ENCODE measurements at places on chromosomes 1 and 21.
A peak's percentile ranks its signal among the peaks of the same experiment; 100 is the strongest.

DNA sequence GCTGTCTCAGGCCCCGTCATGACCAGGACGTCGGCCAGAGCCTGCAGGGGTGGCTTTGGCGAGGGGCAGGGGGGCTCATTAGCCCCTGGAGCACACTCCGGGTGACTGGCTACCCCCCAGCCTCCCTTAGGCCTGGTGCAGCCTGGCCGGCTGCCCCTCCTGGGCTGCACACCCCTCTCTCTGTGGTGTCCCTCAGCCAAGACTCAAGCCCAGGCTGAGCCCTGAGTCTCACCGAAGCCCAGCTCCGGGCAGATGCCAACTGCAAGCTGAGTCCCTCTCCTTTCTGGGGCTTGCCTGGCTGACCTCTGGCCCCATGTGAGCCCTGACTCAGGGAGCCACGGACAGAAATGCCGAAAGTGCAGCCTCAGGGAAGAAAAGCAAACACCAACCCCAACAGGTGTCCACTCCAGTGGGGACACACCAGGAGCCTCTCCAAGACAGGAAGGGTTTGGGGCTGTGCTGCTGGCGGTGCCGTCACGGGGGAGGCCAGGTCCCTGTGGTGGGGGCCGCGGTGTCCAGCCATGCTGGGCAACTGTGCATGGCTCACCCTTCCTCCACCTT lies 5.3 kb upstream of the IBA57 start:
- DNase-seq = no peak

DNA sequence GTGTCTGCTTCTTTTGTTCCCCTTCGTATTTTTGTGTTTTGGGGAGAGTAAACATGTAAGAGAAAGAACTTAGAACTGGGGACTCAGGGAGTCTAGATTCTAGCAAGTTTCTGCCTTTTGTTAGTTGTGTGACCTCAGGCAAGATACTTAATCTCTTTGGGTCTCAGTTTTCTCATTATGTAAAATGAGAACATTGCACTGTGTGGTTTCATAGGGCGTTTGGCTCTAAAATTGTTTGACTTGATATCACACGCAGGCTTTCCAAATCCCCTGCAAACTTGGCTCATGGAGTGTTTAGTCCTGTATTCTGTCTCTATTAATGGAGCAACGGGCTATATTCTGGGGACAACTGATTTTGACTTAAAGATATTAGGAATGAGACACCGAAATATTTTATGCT lies 57.7 kb downstream of the NTNG1 start:
- DNase-seq = no peak

DNA sequence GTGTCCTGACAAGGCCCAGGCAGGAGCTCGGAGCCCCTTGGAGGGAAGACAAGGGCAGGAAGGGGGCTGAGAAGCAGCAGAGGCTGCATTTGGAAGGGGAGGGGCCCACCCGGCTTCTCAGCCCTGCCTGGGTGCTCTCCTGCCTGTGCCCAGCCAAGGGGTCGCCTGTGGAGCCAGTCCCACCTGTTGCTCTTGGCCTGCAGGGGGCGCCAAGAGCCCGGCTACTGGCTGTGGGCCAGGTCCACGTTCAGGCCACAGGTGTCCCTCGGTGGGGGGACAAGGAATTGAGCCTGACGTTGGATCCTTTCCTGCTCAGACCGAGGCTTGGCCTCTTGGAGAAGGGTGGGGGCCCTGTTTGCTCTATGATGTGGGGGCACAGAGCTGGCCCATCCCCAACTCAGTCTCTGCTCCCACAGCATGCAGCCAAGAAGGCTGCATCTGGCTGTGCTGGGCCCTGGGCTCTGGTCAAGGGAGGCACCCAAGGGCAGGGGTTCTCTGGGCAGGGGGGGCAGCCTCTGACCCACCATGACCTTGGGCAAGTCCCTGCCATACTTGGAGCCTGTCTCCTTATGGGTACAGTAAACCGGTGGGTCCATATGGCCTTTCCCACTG lies 10.9 kb downstream of the WNT4 start:
- DNase-seq = peak; percentile 23

DNA sequence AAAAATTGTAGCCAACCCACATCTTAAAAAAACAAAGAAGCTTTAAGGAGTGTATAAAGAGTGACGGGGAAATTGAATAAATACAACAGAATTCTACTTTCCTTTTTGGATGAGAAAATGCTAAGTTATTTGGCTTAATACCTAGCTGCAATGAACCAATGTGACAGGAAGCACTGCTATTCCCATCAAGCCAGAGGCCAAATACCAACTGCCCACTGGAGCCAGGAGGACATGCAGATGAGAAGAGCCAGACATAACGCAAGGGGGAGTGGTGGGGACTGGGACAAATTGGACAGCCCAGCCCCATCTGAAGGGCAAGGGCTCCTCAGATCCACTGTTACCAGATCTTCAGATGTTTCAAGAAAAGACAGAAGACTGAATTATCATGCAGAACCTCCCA lies 25.7 kb downstream of the DNAJC11 start:
- no peak for DNase-seq

GRCh38 chr1:213295860-213296259 lies 244.8 kb downstream of the RPS6KC1 start:
- no peak for DNase-seq

DNA sequence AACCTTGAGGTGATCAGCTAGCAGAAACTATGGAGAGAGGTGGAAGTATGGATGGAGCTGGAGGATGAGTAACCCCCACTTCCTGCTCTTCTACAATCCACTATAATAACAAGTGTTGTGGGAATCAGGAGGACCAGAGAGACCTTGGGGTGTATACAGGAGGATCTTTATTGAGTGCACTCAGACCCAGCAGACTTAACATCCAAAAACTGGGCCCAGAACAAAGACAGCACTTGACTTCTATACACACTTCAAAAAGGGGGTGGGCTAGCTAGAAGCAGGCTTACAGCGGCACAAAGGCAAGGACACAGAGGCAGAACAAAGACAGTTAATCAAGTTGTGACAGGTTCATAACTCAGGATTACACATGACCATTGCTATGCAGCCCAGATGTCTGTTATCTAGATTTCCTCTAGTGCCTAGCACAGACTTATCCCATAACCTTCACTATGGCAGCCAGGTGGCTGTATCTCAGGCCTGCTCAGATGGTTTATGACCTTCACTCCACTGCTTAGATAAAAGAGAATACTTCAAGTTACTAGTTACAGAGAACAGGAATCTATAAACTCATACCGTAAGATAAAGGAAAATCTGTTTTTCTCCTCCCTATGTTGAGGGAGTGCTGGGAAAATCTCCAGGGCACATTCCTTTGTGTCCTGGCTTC lies 36.1 kb upstream of the PADI2 start:
- DNase-seq = no peak

- DNase-seq = no peak
Measured at GRCh38 chr1:174799136-174799479, 200.6 kb upstream of the CACYBP start.

DNA sequence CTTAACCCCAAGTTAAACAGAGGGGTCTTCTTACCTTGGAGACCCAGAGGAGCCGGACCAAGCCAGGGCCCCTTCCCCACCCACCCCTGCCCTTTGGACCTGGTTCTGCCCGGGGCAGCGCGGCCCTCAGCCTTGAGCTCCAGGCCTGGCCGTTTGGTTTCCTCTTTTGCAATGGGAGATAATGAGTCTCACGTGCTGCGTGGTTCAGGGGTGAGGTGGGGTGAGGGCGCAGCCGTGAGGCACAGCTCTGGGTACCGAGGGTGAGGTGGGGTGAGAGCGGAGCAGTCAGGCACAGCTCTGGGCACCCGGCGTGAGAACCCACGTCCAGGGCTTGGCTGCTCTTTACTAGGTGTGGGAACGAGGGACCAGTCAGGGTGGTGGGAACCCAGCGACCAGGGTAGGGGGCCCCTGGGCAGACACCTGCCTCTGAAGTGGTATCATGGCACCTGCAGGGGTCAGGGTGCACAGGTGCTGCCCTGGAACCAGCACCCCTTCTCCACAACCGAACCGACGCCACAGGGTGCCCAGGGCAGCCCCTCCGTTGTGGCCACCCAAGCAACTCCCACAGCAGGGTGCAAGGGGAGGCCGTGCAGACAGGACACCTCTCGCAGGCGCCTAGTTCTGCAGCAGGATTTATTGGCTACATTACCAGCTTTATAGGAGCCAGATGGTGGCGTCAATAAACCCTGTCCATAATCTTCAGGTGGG lies 182.2 kb downstream of the PRDM16 start:
- no peak for DNase-seq

GRCh38 chr1:241456743-241457142 lies 62.8 kb downstream of the FH start:
- no peak for DNase-seq

GRCh38 chr1:211621447-211622198 lies 42.7 kb upstream of the SLC30A1 start:
- DNase-seq = no peak

- DNase-seq = no peak
Measured at GRCh38 chr1:15220024-15220392, 27.0 kb upstream of the FHAD1 start.

DNA sequence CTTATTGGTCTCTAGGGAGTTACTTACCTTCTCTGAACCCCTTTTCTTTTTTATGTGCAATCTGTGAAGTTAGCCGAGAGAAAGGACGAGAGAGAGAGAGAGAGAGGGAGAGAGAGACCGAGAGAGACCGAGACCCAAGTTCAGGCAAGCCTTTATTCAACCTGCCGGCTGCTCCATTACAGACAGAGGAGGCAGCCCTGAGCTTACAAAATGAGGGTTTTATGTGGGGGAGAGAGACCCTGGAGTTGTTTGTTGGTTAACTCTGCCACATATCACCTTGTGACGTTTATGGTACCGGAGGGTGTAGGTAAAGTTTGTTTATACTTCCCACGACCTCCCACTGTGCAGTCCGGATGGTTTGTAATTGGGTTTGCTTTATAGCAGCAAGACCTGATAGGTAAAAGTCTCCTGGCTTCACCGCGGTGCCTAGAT lies 1.5 kb upstream of the MCOLN3 start:
- DNase-seq = no peak

GRCh38 chr1:115363171-115363570 lies 25.1 kb upstream of the NGF start:
- no peak for DNase-seq

GRCh38 chr1:237877631-237878030 lies 13.1 kb downstream of the ZP4 start:
- no peak for DNase-seq

GRCh38 chr1:20445956-20446355 lies 40.1 kb downstream of the CAMK2N1 start:
- no peak for DNase-seq

DNA sequence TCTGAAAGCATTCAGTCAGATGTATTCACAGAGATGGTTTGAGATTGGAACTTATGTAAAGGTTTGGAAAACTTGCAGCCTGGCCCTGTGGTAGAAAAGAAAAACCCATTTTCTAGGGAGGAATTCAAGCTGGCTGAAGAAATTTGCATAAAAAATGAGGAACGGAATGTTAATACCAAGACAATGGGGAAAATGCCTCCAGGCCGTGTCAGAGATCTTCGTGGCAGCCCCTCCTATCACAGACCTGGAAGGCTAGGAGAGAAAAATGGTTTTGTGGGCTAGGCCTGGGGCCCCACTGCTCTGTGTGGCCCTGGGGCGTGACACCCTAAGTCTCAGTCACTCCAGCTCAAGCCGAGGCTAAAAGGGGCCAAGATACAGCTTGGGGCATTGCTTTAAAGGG lies 26.7 kb downstream of the NME7 start:
- DNase-seq = no peak

DNA sequence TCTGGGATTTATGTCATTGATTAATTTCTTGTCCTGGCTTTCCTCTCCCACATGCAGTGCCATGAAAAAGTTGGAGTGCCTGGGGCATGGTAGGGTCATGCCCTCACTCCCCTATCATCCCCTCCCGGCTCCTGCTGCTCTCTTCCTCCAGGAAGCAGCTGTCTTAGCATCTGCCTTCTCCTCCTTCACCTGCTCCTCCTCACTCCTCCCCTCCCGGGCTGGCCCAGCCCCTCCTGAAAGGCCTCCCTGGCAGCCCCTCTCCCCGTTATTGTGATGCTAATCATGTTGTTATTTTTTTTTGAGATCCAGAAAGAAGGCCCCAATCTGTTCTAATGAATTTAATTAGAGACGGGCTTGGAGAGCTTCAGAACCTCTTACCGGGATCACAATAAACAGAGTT lies 36.3 kb upstream of the NFASC start:
- no peak for DNase-seq
